ENCODE measurements at places on chromosomes 1 and 21. TPM values are rescaled to one million over a fixed set of nuclear protein-coding genes. Genes with fewer than 3 reads are reported as not detected.

The CACNA1S gene
- not detected for total RNA-seq

The CD5L gene
- not detected for total RNA-seq

The LCE1E gene
- not detected for total RNA-seq

The FALEC gene
- 1.0 TPM for total RNA-seq

The ARHGEF10L gene
- total RNA-seq: 13.1 TPM

The ANGPTL3 gene
- not detected for total RNA-seq

The PAPPA2 gene
- total RNA-seq: 4.1 TPM

The OR10J1 gene
- not detected for total RNA-seq

The ZNF281 gene
- total RNA-seq: 39.0 TPM

The KRTAP19-1 gene
- not detected for total RNA-seq

The GUCA2B gene
- total RNA-seq: not detected

The OR2AJ1 gene
- not detected for total RNA-seq

The PLA2G2F gene
- not detected for total RNA-seq

The STXBP3 gene
- total RNA-seq: 71.0 TPM

The CHAF1B gene
- total RNA-seq: 1.0 TPM

The CHI3L1 gene
- 3.0 TPM for total RNA-seq

The CR1L gene
- not detected for total RNA-seq

The AMY2B gene
- total RNA-seq: 3.6 TPM

The FAM167B gene
- total RNA-seq: 2.1 TPM

The AMY1A gene
- total RNA-seq: not detected

The SPOCD1 gene
- 47.2 TPM for total RNA-seq

The TNNT2 gene
- not detected for total RNA-seq

The SHC1 gene
- 220 TPM for total RNA-seq

The OR10T2 gene
- total RNA-seq: not detected

Measured in fibroblast of lung (primary cell).